ENCODE measurements at places on chromosomes 11 and 22.
A peak's percentile ranks its signal among the peaks of the same experiment; 100 is the strongest.

- DNase-seq, result no peak
Measured at GRCh38 chr11:118622376-118623268, 15.2 kb downstream of the PHLDB1 start.

DNA sequence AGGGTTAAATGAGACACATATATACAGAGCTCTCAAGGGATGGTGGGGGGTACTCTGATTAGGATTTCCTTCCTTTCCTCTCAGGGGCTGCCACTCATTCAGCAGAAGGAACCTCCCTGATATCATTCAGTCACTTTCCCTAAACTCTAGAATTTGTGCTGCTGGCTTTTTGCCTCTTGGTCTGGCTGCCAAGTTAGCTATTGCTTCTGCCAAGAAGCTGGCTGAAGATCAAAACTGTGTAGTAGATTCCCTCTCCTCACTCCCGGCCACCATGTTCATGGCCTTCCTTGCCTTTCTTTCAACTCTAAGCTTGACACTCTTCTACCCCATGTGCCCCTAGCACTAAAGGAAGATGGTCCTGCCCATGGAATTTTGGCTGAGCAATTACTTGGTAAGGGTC lies 18.7 kb downstream of the SLC6A5 start:
- DNase-seq, result no peak

- no peak for DNase-seq
Measured at GRCh38 chr11:15981292-15981691, 375.1 kb downstream of the SOX6 start.

- DNase-seq, result no peak
Measured at GRCh38 chr22:19173047-19174035, 5.2 kb downstream of the SLC25A1 start.

GRCh38 chr11:34332524-34332923 lies 25.3 kb downstream of the ABTB2 start:
- no peak for DNase-seq

- peak; percentile 17 for DNase-seq
Measured at GRCh38 chr22:42856179-42856864, 751 bp downstream of the ARFGAP3 start.

DNA sequence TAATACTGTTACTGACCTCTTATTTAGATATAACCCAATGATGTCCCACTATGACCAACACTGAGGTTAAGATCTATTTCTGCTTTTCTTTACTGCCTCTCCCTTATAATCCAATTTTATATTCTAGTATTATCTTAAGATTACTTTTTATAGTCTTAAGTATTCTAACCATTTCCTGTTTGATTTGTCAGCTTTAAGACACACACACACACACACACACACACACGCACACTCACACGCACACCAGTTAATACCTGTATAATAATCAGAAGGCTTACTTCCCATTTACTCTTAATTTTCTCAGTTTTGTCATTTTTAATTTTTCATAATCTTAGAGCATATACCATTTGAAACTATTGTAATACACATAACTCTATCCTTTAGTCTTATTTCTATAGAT lies 226.0 kb upstream of the C11orf87 start:
- DNase-seq, result no peak

DNA sequence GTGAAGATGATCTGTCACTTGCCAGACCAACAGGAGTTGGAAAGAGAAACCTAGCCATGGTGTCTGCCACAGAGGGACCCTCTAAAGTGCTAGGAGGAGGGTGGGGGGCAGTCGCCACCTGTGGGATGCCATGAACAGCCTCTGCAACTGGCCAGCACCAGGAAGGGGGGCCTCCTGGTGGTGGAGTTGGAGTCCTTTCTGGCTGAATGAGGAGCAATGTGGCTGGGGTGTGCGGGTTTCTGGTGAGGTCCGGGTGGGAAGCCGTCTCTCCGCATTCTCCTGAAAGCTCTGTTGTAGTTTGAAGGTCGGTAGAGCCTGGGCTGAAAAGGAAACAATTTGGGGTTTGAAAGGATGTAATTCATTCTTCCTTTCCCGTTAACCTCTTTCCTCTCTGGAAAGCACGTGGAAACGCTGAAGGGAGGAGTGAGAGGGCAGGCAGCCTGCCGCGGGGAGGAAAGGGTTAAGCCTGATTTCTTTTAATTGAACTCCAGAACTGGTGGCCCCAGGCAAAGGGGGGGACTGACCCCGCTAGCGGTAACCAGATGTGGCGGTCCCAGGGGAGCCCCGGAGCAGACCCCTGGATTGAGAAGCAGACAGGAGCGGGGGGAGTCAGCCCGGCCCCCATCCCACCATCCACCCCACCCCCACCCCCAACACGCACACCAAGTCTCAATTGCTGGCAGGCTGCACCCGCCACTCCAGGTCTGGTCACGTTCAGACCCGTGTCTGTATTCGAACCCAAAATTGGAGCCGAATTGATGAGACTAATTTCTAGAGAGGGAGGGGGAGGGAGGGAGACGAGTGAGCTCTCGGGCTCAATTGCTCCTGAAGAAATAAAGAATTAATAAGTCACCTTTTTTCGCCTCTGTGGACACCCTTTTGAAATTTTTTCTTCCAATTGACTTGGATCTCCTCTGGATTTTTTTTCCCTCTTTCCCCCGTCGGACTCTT lies 1.8 kb upstream of the FLI1 start:
- no peak for DNase-seq

DNA sequence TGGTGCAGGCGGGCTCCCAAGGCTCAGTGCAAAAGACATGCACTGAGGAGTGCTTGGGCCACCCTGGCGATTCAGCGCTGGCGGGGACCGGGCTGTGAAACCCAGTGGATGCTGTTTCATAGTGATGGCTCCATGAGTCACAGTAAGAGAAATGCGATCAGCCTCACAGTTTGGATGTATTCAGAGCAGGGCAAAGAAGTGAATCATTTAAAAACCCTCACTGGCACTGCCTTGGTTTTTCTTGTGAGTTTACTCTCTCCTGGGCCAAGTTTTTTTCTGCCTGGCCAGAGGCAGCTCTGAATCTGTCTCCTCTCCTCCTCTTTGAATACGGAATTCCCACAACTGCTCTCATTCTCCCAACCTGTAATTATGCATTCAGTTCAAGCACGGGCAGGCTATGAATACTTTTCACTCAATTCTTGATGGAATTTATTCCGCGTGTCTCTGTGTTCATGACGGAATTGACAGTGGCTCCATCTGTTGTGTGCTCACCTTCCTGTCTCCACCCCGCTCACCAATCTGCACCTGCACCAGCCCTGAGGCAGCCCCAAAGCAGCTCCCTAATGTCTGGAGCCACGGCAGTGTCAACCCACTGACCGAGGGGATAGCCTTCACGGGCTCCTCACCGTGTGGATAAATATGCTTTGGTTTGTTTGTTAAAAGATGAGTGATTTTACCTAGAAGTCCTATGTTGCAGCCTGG lies 14.9 kb downstream of the ADAMTS8 start:
- DNase-seq, result no peak

GRCh38 chr11:96275801-96276594 lies 67.0 kb downstream of the MAML2 start:
- DNase-seq, result no peak

DNA sequence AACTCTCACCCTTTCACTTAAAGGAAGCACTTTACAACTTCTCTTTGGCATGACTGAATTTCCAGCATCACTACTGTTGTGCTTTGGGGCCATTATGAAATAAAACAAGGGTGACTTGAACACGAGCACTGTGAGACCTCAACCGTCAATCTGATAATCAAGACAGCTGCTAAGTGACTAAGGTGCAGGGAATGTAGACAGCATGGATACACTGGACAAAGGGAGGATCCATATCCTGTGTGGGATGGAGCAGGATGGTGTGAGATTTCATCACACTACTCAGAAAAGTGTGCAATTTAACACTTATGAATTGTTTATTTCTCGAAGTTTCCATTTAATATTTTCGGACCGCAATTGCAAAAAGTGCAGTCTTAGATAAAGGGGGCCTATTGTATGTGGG lies 16.1 kb upstream of the EXPH5 start:
- no peak for DNase-seq

- DNase-seq, result no peak
Measured at GRCh38 chr22:33459137-33459536, 401.0 kb upstream of the SYN3 start.

GRCh38 chr11:1351278-1351937 lies 38.3 kb upstream of the BRSK2 start:
- DNase-seq, result no peak

DNA sequence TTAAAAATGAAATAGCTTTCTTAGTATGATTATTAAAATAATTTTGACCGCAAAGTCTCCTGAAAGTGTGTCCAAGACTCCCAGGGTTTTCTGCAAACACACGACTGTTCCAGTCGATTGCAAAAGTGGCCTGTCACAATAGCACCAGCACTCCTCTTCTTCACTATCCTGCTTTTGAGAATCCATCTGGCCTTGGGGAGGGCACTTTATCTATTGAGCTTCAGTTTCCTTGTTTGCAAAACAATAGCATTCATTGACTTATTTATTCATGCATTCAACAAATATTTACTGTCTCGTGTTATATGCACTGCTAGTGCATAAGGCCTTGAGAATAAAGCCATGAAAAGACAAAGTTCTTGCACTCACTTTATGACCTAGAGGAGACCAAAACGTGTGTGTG lies 96.2 kb upstream of the NTM start:
- DNase-seq, result no peak

DNA sequence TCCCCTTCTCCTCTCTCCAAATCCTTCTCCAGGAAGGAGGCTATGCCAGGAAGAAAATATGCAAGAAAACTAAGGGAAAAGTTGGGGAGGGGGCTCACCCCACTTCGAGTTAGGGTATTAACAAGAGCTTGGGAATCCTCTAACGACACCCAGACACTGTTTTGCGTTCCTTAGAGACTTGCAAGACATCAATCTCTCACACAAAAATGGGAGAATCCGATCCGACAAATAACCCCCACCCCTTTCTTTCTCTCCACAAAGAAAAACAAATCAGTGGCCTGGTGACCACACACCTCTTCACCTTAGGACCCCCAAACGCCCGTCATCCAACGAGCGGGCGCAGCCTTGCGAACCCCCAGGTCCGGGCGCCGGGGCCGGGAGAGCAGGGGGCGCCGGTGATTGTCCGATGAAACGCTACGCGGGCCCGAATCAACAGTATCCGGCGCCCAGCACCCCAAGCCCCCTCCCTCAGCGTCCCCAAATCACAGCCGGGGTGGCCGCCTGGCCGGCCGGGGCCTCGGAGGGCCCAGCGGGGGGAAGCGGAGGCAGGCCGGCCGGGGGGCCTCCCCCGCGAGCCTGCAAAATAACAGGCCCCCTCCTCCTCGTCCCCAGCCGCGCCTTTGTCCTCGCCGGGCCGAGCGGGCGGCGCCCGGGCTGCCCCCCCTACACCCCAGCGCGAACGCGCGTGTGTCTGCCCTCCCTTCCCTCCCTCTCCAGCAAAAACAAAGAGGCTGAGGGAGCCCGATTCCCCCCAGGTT lies 690 bp downstream of the CSNK1E start:
- DNase-seq, result no peak

GRCh38 chr11:2534134-2534956 lies 89.5 kb downstream of the KCNQ1 start:
- DNase-seq, result no peak

DNA sequence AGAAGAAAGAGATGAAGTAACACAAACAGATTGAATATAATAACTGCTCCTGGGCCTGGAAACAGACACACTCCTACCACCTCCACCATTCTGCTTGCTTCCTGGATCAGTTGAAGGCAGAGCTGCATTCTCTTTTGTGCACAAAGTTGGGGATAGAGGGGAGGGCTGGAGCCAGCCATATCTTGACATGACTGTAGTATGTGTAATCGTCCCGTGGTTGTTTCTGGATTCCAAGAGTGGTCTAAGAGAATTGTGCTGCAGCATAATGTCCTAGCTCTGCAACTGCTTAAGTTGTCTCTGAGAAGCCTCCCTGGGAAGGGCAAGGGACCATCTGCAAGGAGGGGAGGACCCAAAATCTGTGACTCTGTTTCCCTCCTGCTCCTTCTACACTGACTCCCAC lies 3.2 kb downstream of the CRY2 start:
- no peak for DNase-seq

DNA sequence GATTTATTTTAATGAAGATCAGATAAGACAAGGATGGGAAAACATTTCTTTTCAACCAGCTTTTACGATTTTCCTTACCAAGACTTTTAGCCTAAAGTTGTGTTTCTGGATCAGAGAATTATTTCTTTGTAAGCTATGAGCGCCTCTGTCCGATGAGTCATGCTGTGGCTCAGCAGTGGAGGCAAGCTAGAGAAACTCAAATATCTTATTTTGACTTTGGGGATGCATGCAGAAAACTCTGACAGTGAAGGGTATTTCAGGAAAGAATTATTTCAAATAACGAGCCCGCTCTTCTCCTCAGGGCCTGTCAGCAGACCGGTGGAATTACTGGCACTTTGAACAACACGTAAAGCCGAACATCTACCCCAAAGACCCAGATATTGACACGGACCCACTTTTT lies 77.9 kb upstream of the OR5AK2 start:
- DNase-seq, result no peak

GRCh38 chr22:48331691-48332220 lies 1495.9 kb downstream of the BRD1 start:
- DNase-seq, result no peak

GRCh38 chr22:42791721-42792452 lies 65.2 kb downstream of the ARFGAP3 start:
- no peak for DNase-seq

DNA sequence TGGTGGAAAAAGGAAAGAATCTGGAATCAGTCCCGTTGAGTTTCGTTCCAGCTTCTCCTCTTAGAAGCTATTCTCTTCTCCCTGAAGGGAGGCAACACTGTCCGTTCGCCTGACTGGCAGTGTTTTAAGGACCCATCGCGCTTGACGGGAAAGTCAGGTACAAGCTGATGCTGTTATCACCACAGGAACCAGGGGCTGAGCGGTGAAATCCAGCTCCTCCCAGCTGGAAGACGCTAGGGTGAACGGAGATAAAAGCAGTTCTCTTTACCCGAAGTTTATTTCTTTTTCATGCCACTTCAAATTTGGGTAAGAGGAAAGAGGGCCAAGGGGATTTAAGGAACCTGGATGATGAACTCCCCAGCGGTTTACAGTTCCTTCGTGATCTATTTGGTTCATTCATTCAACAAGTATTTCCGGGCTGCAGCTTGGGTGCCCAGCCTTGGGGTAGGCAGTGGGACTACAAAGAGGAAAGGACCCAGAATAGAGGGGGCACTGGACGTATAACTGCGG lies 551 bp upstream of the DEUP1 start:
- no peak for DNase-seq

DNA sequence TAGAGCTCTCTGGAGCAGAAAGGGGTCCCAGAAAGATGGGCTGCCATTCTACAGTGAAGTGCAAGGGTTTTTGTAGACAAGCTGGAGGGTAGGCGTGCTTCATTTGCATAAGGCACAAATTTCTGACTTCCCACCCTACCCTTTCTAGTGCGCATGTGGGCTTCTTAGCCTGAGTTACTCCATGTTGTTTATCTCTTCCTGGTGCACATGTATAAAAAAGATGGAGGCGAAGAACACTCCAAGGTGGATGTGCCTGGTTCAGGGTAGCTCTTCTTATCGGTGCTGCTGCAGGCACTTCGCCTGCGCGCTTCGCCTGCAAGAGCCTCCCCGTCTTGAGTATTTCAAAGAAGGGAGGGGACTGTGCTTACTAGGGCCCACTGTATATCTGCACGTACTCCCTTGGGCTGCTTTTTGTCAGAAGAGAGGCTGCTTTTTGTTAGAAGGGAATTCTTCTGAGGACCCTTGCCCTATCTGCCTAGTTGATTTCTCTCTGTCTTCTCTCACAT lies 1047.3 kb upstream of the CNTN5 start:
- no peak for DNase-seq
